ENCODE measurements at places on chromosomes 2 and 18.

- no peak for DNase-seq
Measured at GRCh38 chr2:158688721-158689120, 106.4 kb upstream of the DAPL1 start.

DNA sequence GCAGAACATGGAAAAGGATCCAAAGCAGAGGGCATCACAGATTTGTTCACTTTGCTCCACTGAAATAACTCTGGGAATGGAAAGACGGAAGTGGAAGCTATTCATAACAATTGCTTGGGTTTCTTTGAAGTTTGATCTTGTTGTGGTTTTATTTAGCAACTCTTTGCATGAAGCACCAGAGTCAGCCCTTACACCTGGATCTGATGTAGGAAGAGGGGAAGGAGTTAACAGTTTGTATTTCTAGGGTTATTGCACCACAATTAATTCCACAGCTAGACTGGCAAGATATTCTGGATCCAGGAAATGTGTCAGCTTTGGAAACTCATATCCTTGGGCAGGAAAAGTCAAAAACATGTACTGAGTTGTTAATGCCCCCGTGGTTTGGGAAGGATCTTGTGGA lies 1143.4 kb downstream of the CNTNAP5 start:
- DNase-seq, result no peak

- no peak for DNase-seq
Measured at GRCh38 chr2:9307535-9307934, 100.9 kb downstream of the ASAP2 start.

GRCh38 chr2:102350137-102350793 lies 5.3 kb upstream of the IL18R1 start:
- DNase-seq, result no peak

DNA sequence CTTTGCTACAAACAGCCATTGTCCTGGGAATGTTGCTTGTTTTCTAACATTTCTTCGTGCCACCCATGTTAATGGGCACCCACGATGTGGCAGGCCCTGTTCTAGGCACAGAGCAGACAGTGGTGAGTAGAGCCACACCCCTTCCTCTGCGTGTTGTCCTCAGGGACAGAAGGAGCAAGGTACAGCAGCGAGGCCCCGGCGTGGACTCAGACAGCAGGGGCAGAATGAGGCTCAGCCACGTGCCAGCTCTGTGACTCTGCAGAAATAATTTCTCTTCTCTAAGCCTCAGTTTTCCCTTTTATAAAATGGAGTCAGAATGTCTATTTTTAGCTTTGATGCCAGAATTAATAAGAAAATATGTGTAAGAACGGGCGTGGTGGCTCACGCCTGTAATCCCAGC lies 401.7 kb downstream of the TSN start:
- no peak for DNase-seq

DNA sequence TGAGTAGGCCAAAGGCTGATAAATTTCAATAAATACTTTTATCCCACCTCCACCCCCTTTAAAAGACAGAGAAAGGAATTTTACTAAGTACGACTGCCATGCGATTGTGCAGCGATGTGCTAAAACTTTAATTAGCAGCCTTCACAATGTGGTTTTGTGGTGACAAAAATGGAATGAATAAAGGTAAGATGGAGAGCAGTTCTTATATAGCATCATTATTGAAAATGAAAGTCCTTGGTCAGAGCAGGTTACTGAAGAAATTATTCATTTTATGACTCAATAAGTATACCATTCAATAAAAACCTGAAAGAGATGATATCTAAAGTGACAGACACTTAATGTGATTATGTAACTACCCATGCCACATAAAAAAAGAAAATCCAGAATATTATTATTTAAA lies 33.2 kb upstream of the MTIF2 start:
- no peak for DNase-seq

- no peak for DNase-seq
Measured at GRCh38 chr2:127648321-127648720, 2.4 kb downstream of the GPR17 start.

DNA sequence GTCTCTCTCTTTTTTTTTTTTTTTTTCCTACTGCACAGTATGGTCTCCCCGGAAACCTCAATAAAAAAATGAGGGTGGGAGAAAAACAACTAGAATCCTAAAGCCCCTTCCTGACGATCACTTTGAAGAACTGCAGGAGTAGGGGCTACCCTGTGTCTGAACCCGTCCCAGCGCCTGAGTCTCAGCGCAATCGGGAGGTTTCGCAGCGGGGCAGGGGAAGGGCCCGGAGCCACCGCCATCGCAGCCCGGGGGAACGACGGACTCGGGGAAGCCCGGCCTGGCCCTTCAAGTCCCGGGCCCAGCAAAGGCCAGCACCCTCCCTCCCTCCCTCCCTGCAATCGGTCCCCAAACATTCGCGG lies 411 bp downstream of the NARS1 start:
- DNase-seq, result no peak

- peak; percentile 62 for DNase-seq
Measured at GRCh38 chr2:134718023-134718816, 580 bp downstream of the TMEM163 start.

GRCh38 chr2:15663802-15664201 lies 72.1 kb downstream of the DDX1 start:
- no peak for DNase-seq

DNA sequence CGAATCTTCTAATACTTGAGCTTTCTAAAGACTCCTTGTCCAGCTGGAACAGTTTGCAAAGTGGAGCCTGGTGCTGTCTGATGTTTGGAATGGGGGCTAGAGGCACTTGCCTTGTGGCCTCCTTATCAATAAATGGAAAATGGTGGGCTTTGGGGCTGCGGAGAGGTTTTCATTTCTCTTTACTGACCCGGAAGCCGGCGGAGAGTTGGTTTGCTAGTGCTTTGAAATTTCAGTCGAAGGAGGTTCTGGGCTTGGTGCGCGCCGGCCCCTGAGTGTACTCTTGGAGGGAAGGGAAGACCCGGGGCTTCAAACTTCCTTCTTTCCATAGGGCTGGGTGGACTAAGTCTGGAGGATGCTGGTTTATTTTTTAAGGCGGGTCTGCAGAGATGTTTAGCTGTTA lies 714 bp downstream of the RPIA start:
- peak; percentile 43 for DNase-seq

GRCh38 chr2:86025229-86025820 lies 80.4 kb downstream of the POLR1A start:
- no peak for DNase-seq

DNA sequence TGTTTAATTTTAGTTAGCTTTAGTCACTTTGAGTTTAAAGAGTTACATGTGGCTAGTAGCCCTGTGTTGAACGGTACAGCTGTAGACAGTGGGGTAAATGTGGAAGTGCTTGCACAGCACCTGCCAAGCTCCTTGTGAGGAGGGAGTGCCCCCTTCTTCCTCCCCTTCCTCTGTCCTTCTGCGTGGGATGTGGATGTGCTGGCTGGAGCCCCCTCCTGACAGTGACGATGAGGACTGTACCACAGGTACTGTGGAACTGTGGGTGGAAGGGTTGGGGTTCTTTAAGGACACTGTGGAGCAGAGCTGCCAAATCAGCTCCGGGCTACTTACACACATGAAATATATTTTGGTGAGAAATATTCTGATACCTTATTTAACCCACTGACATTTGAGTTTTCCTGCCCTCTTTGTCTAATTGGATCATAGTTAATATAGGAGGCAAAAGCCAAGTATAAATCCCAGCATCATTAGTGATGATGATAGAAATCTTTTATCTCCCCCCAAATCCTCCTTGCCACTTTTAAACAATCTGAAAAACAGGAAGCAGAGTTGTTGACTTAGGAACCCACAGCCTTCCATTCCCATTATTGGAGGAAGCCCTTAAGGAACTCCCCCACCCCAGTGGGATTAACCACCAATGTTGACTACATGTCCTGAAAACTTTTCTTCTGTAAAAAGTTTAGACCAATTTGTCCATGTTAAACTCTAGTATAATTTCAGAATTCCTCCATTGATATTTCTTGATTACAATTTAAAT lies 181.3 kb downstream of the PTPRM start:
- DNase-seq, result no peak

- DNase-seq, result peak; percentile 18
Measured at GRCh38 chr18:42184685-42185477, 229.8 kb downstream of the PIK3C3 start.

- DNase-seq, result no peak
Measured at GRCh38 chr2:27636766-27637165, 7.9 kb downstream of the GPN1 start.

GRCh38 chr18:36377626-36378025 lies 80.1 kb downstream of the FHOD3 start:
- no peak for DNase-seq

DNA sequence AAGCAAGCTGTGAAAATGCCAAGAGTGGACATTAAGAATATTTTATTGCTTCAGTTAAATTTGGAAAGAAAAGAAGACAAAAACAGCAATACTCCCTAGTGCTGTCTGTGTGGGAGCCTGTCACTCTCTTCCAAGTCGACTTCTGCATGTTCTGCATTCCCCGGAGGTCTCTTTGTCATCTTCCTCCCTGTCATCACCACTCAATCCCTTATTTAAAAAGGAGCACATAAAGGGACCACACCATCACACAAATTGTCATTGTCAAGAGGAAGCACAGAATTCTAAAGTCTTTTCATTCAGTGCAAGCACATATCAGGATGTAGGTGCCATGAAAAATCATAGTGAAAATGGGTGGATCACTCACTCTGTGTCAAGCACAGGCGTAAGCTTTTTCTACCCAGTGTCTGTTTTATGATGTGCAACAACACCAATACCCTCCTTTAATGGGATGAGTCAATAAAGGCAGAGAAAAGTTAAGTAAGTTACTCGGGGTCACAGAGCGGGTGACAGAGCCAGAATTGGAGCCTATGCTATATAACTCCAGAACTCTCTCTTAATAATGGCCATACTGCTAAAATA lies 222.4 kb upstream of the HNMT start:
- DNase-seq, result no peak

- no peak for DNase-seq
Measured at GRCh38 chr2:8422450-8422800, 259.4 kb upstream of the ID2 start.

DNA sequence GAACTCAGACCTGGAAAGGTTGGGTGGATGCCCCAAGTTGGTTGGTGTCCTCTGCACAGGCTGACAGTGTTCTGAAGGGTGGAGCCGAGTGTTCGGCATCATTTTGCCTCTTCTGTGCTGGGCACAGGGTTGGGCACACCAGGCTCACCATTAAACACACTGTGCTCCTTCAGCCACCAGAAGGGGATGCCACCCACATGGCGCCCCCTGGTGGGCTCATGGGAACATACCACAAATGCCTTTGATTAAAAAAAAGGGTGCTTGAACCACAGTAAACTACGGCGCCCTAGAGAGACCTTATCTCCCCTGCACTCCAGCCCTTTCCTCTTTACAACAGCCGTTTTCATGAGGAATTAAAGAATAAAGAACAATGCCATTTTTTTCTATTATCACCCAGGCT lies 89.4 kb downstream of the CELF4 start:
- peak; percentile 33 for DNase-seq

DNA sequence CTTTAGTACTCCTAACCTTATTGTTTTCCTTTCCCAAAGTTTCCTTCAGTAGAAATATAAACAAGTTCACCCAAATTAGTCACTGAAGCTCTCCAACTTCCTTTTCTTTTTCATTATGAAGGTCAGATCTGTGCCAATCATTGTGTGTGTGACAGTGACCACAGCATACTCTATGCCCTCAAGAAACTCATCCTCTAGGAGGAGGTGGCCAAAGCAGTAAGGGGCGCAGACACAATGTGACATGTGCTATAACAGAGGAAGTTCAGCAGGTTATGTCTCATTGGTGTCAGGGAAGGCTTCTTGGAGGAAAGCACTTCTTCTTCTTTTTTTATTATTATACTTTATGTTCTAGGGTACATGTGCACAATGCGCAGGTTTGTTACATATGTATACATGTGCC lies 60.0 kb upstream of the PSME4 start:
- peak; percentile 51 for DNase-seq

GRCh38 chr2:163974766-163975165 lies 239.0 kb upstream of the FIGN start:
- no peak for DNase-seq

DNA sequence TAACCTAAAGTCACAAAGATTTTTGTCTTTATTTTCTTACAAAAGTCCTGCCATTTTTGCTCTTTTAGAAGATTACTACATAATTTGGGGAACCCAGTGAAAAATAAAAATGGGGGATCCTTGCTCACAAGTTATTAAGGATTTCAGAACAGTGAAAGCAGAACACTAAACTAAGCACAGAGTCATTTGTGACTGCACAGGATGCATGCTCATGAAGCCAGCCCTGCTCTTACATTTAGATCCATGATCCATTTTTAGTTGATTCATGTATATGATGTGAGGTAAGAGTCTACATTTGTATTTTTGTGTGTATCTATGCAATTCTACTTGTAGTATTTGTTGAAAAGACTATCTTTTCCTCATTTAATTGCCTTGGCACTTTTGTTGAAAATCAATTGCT lies 21.8 kb downstream of the SP140L start:
- DNase-seq, result no peak

DNA sequence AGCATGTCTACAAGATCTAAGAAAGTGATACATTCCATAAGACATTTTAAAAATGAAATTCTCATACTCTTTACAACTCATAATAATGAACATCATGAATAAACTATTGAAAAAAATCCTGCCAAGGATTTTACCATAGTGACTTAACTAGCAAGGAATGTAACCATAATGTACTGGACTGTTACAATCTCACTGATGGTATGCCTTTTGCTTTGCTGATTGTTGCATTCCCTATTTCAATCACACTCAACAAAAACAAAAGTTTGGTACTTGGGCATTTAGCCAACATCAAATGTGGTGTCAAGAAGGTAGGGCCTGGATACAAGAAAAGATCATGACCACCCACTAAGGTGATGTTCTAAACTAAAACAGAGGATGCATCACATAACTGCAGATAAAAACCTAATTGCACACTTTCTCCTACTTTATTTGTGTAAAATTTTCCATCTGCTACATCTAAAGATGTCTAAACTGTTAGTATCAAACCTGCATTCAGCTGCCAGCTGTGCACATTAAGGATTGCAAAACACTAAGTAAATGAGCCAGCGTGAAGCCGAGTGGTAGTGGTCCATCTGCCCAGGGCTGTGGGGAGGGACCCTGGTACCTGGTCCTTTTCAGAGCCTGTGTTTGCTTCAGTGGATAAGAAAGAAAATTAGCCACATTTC lies 564.4 kb downstream of the ZEB2 start:
- DNase-seq, result no peak

GRCh38 chr2:207093234-207093633 lies 72.5 kb downstream of the KLF7 start:
- DNase-seq, result no peak

DNA sequence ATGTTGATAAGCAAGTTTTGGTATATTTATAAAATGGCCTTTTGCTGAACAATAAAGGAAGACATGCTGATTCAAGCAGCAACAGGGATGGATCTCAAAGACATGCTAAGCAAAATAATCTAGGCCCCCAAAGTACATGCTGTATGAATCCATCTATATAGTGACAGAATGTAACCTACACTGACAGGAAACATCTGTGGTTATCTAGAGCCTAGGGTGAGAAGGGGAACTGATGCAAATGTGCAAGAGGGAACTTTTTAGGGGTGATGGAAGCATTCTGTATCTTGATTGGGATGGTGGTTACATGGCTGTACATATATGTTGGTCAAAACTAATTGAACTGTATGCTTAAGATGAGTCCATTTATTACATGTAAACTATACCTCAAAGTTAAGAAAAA lies 24.2 kb downstream of the CNRIP1 start:
- DNase-seq, result no peak
